ENCODE measurements at places on chromosomes 2 and 18.

- peak; percentile 63 for DNase-seq
Measured at GRCh38 chr2:190996338-190996946, 17.5 kb downstream of the STAT1 start.

DNA sequence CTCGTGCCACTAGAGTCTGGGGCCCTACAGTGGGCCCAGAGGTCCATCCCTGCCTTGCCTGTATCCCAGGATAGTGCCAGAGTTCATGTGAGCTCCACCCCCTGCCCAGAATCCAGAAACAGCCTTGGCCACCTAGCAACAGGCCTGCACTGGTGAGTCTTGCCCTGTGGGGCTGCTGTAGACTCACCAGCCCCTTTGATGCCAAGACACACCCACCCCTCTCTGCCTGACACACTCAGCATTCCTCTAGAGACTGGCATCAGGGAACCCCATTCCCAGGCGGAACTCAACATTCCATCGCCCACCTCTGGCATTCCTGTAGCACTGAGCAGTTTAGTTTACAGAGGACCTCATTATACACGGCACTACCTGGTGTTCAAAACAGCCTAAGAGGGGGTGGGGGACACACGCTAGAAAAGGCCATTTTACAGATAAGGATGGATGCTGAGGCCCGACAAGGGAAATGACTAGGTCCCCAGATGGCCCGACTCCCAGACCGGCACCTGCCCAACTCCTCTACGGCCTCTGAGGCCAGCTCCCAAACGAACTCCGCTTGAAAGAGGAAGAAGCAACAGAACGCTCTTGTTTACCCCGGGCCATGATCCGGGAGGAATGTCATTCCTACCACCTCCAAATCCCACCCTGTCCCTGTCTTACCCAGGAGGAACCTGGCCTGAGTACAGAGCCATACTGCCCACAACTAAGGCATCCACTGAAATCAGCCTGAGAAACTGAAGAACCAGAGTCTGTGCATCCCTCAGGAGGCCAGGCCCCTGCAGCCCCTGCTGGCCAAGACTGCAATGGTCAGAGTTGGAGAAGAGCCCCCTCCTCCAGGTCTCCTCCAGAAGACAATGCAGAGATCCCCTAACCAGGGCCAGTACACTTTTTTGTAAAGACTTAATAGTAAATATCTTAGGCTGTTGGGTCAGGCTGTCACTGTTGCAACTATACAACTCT, 180.2 kb downstream of the TNS1 start:
- peak; percentile 72 for DNase-seq

GRCh38 chr2:50241282-50241681, 790.6 kb downstream of the NRXN1 start:
- DNase-seq = no peak

DNA sequence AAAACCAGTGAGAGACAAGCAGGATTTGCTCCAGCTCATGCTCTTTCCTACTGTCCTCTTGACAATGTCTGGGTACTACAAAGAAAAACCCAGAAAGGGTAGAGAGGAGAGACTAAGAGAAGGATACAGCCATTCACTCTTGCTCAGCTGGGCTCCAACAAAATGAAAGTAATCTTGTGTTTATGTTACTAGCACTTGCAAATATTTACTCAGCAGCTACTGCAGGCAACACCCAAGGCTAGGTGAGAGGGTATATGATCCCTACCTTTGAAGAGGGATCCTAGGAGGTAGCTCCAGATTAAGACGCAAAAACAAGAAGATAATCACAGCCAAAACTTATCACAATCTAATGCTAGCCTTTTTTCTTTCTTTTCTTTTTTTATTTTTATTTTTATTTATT, 329.6 kb upstream of the ACVR2A start:
- no peak for DNase-seq

GRCh38 chr2:46971929-46972328, 56.3 kb upstream of the MCFD2 start:
- DNase-seq = no peak

- DNase-seq = no peak
Measured at GRCh38 chr18:8052237-8052701, 485.2 kb downstream of the PTPRM start.

- no peak for DNase-seq
Measured at GRCh38 chr18:31192086-31192776, 29.6 kb upstream of the DSC1 start.

GRCh38 chr2:66839551-66840320, 404.8 kb downstream of the MEIS1 start:
- peak; percentile 82 for DNase-seq

- DNase-seq = no peak
Measured at GRCh38 chr2:44550561-44550960, 188.8 kb downstream of the CAMKMT start.

- no peak for DNase-seq
Measured at GRCh38 chr2:205909184-205909572, 176.8 kb downstream of the INO80D start.

DNA sequence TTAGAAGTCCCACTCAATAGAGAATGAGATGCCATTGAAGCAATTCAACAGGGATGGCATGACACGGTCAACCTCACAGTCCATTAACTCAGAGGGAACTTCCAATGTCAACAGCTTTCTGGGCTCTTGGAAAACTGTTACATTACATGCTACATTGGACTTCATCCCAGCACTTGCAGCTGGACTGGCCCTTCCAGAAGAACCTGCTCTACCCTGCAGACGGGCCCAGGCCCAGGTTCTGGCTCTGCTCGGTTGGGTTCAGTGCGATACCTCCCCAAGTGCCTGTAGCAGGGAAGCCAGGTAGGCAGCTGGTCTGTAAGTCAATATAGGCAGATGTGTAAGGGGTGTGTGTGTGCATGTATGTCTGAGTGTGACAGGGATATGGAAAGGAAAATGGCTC, 12.9 kb downstream of the LAMA1 start:
- DNase-seq = no peak

GRCh38 chr2:20509770-20510490, 63.1 kb downstream of the RHOB start:
- no peak for DNase-seq

DNA sequence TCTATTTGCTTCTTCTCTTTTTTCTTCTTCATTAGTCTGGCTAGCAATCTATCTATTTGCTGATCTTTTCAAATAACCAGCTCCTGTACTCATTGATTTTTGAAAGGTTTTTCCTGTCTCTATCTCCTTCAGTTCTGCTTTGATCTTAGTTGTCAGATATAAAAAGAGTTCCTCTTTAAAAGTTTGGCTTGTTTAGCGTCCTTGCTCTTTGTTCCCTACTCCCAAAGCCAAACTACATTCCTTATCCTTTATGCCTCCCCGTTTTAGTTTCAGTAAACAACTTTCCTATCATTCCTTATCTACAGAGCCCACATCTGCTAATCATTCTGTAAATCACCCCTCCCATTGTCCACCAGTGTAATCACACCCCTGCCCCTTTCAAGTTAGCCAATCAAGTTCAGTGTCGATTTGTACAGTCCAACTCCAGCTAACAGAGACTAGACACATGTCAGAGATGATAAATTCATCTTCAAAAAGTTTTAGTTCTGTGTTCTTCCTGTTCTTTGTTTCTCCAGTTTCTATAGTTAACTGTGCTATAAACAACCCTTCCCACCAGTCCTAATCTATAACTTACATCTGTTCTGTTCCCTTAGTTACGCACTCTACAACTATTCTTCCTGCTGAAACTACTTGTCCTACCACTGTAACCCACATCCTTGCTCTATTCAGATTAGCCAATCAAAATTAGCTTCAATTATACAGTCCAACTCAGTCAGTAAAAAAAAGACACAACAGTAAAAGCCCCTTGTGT, 44.4 kb downstream of the TFPI start:
- DNase-seq = no peak

- no peak for DNase-seq
Measured at GRCh38 chr18:69887256-69887655, 60.4 kb downstream of the CD226 start.

DNA sequence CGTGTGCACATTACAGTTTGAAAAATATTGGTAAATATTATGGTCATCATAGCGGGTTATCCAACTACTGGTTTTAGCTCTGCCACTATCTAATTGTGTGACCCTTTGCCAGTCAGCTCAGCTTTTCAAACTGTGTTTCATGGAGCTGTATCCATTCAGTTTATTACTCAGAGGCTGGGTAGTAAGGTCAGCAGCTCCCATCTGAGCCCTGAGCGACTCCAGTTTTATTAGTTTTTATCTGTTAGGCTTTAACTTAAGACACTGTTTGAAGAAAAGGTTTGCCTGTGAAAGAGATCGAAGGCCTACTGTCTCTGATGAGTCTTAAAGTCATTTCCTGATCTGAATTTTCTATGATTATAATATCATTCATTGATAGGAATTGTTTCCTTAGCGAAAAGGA, 76.3 kb downstream of the DPP10 start:
- no peak for DNase-seq

DNA sequence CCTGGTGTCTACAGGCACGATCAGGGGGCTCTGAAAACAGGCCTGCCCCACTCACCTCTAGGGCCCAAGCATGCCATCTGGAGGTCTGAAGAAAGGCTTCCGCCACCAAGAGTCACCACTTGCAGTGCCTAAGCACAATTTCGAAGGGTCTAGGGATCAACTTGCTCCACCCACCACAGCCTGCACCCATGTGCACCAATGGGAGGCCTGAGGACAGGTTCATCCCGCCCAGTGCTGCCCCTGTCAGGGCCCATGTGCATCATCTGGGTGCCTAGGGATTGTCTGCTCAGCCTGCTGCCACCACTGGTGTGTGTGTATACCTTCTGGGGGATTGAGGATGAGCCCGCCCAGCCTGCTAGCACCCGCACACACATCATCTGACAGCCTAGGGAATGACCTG, 121.0 kb upstream of the ACVR1C start:
- DNase-seq = no peak

- DNase-seq = peak; percentile 44
Measured at GRCh38 chr2:28683100-28683706, 68.4 kb upstream of the PPP1CB start.

DNA sequence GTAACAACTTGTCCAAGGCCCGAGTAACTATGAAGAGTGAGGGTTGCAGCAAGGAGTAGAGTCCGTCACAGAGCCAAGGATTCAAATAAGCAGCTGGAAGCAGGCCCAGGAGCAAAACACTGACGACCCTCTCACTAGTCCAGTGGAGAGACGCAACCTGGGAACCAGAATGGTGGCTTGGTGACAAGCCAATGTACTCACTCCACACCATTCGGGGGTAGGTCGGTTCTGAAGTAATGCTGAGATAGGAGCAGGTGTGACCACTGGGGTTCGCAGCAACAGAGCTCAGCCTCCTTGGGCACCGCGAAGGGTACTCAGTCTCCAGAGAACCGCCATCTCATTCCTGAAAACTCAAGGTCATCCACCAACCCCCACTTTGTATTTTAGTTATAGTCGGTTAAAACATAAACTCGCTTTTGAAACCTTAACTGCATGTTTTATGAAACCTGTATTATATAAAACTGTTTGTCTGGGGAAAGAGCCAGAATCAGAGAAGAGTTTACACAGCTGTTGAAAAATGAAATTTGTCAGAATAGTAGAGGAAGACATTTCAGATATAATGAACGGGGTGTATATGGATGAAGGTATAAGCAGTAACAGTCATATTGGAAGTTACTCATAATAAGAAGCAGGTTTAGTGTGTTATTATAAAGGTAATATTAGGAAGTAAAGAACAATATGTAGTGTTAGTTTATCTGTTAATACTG, 8.6 kb downstream of the ANKRD62 start:
- DNase-seq = no peak

GRCh38 chr2:238220892-238221521, 17.5 kb upstream of the ILKAP start:
- peak; percentile 45 for DNase-seq

DNA sequence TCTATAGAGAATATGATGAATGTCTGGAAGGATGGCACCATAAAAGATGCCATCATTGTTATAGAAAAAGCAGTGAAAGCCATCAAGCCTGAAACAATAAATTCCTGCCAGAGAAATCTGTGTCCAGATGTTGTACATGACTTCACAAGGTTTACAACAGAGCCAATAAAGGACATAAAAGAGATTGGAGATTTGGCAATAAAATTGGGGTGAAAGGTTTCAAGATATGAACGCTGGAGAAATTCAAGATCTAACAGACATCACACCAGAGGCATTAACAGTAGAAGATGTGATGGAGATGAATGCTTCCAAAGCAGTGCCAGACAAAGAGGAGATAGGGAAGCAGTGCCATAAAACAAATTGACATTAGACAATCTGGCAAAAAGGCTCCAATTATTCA, 518.8 kb upstream of the ACVR2A start:
- no peak for DNase-seq

- no peak for DNase-seq
Measured at GRCh38 chr2:189046320-189046719, 72.1 kb downstream of the COL3A1 start.

DNA sequence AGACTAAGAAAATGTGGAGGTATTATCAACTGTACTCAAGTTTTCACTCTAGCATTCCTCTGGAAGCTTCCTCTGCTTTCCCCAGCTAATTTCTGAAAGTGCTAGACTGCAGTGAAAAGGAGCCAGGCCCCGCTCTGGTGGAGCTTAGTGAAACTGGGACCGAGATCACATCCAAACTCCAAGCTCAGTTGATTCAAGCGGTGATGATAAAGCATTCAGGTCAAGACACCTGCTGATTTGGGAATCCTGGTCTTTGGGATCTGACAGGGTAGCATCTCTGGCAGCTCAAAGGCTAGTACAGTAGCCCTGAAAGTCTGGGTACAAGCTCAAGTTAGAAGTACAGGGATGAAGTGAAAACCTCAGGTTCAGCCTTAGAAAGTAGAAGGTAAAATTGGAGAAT, 120.2 kb upstream of the CRIM1 start:
- DNase-seq = no peak

- no peak for DNase-seq
Measured at GRCh38 chr2:54701029-54701428, 22.4 kb upstream of the EML6 start.

GRCh38 chr2:100424277-100424875, 6.9 kb upstream of the CHST10 start:
- DNase-seq = no peak

DNA sequence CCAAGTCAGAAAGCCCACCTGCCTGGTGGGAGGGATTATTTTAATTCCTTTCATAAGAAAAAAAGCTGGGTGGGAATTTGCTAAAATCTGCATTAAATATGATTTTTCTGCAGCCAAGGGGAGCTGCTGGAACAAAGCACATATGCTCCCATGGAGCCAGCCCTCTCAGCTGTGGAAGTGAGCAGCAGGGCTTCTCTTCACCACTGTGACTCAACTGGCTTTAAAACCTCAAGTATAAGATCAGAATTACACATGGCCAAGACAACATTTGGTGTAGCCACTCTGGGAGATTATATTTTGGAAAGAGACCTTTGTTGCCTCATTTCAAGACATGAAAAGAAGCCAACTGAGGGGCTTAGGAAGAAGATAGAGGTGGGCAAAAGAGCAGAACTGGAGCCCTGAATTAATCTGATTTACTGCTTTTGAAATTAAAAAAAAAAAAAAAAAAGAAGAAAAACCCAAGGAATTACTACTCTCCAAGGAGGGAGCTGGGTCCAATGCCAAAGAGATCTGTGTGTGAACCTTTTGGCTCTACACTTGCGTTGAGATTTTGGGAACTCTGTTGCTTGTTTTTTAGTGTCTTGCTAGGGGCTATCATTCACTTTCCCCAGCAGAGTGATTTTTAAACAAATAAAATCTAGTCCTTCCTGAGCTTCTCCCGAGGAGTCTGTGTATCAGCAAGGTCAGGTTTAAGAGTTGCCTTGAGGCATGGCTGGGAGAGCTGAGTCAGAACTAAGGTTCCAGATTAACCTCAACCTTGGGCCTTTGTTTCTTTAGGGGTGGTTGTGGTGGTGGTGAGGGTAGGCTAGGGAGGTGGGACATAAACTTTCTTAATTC, 6.0 kb downstream of the LHCGR start:
- DNase-seq = no peak
